Activated CD4-positive, alpha-beta T cell treated with anti-CD3 and anti-CD28 coated beads, Interleukin-2, amount 50 U/mL, for 24 hours (primary cell): ENCODE measurements at places on chromosomes 6 and 20.

GRCh38 chr6:48109944-48110343 lies 1.1 kb downstream of the PTCHD4 start:
- DNase-seq: no peak

- DNase-seq: peak; percentile 40
Observed at GRCh38 chr20:1212607-1213396, 9.5 kb downstream of the C20orf202 start.

GRCh38 chr6:4788953-4789584 lies 12.9 kb downstream of the CDYL start:
- DNase-seq: no peak

DNA sequence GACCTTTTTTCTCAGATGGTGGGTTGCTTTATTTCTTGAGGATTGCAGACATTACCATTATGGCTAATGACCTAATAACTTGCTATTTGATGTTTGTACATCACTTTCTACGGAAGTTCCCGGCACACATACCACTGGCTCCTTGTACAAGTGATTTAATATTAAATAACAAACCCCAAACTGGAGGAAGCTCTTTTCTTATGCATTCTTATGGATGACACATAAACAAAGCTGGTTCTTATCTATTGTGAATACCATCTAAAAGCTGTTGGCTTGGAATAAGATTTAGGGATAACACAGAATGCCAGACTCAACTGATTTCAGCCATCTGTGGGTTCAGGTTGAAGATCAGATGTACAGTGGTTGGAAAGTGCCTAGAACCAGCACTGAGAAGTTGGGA lies 272.6 kb downstream of the TSHZ2 start:
- DNase-seq: no peak

GRCh38 chr20:10619427-10619826 lies 54.4 kb downstream of the JAG1 start:
- DNase-seq: no peak

DNA sequence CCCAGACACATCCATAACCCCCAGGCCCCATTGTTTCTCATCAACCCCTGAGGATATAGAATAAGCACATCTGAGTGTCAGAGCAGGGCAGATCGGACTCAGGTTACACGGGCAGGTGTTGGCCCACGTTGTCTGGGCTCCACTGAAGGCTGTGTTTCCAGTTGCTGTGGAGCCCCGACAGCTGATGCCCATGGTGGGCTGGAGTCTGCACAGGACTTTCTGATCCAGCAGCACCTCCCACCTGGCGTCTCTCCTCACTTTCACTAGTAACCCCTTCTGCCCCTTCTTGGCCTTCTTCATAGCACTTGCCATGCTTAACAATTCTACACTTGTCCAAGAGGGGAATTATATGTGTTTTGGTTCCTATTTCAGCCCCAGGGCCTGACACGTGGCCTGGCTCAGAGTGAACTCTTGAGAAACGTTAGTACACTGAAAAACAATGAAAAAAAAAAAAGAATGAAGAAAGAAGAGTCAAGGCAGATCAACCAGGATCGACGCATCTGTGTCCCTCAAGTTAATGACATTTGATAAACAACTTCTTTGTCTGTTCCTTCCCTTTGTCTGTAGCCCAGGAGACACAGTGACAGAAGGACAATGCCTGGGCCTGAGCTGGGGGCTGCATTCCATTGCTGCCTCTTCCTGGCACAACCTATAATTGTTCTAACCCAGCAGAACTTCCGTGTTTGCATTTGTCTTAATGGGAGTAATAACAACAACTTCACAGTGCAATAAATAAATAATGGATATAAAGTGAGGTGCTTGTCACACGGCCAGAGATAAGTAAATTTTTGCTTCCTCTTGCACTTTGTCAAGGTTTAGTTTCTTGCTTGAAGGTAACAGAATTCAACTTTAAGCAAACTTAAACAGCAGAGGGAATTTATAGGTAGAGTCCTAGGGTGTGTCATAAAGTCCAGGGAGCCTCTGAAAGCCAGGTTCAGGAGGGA lies 224.2 kb upstream of the SSTR4 start:
- DNase-seq: no peak

DNA sequence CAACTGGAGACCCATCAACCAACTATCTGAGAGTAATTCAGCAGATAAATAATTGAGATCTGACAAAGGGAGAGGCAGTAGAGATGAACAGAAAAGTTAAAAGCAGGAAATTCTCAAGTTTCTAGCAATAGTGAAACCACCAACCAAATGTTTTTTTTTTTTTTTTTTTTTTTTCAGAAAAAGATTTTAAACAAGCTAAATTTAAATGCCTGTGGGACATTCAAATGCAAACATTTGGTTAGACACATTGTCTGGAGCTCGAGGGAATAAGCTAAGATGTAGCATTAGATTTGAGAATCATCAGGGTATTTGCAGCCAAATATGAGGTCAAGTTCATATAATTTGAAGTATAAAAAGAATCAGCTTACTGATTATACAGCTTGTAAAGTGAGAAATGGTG lies 16.4 kb downstream of the RANBP9 start:
- DNase-seq: no peak

DNA sequence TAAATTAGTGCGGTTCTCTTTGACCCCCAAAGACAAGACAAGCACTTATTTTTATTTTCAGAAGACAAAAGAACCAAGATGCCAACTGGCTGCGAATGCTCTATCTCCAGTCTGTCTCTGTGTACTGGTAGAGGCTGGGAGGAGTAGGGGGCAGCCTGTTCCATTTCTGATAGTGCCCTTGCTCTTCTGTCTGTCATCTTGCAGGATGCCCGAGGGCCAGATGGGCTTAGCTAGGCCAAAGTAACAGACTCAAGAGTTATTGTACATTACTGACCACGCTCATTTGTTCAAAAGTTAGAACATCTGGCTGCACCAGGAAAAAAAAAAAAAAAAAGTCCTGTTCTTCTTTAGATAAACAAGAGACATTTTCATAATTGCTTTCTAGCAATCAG lies 198.1 kb upstream of the UST start:
- no peak for DNase-seq

DNA sequence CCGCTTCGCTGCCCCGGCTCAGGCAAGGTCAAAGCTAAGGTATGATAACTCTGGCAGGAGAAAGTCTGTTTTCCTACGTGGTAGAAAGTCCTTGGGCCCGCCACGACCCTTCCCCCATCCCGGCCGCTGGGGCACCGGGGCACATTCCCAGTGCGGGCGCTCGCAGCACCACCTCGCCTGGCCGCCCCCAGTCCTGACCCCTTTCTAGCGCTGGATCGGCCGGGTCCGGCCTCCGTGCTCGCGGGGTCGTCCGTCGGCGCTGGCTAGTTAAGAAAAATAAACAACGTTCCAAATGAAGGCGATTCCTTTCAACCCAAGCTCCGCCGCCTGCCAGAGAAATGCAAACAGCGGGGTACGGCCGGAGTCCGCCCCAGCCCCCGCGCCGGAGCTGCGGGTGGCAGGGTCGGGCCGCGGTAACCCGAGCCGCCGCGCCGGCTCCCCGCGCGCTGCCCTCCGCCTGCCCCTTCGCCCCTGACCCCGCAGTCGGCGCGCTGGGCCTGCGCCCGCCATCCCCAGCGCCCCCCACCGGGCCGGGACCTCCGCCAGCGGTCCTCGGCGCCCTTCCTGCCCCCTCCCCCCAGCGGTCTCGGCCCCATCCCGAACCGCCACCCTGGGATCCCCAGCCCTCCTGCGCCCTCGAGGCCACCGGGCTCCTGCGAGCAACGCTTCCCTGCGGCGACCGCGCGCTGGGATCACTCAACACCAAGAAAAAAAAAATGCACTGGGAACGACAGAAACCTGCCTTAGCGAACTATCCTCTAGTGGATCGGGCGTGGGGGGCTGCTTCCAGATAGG lies 37.6 kb downstream of the NCR2 start:
- DNase-seq: no peak

GRCh38 chr6:45558858-45559257 lies 181.1 kb upstream of the SUPT3H start:
- no peak for DNase-seq

DNA sequence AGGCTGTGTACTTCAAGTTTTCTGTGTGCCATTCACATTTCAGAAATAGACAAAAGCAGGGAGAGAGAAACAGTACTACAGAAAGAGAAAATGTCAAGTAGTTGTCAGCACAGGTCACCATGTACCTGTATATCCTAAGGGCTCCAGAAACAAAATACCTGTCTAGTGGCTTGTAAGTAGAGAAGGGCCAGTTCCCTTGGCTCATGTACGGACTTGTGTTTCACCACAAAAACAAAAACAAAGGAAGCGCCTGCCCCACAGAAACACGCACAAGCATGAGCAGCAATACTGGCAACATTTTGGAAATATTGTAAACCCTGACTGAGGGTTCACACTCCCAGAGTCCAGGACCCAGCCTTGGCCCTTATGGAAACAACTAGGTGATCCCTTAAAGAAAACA lies 44.3 kb downstream of the CNKSR3 start:
- DNase-seq: no peak

DNA sequence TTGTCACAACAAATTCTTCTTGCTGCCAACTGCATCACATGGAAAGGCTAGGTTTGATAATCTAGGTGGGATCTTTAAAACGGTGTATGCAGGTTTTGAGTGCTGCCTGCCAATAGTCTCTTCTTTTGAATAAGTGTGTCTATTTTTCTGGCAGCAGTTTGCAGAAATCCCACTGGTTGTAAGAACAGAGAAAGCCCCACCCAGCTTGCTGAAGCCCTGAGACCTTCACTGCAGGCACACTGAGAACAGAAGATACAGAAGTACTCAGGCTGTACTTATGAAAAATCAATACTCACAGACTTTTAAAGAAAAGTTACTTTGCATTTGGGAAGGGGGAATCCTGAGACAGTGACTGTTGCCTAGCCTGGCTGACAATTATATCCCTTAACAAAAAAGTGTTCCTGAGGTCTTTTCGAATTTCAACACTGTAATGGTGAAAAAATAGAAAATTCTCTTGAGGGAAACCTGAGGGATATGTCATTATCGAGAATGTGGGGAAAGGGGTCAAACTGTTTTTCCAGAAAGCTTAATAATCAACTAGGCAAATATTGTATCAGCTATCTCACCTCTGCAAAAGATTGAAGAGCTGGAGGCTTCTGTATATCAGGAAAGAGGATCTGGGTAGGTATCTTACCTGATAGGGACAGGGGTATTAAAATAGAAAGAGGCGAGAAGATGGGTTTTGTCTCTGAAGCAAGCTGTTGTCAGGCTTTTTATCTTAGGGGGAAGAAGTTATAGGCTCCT lies 199.9 kb downstream of the LRFN2 start:
- no peak for DNase-seq

- DNase-seq: no peak
Observed at GRCh38 chr6:124793398-124793797, 168.8 kb upstream of the RNF217 start.

DNA sequence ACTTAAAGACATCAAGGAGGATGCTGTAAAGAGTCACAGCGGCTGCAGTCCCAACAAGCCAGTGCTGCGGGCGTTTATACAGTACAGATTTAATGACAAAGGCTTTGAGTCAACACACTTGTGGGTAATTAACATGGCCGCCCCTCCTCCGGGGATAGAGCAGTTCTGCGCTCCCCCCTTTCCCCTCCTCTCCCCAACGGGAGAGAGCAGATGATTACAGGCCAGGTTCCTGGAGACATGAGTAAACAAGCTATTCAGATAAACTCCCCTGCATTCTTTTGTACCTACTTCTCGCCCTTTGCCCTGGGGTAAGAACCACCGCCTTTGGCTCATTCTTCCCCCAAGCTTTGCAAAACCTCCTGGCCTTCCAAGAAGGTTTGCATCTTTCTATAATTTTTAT lies 23.6 kb upstream of the FABP7 start:
- DNase-seq: no peak

DNA sequence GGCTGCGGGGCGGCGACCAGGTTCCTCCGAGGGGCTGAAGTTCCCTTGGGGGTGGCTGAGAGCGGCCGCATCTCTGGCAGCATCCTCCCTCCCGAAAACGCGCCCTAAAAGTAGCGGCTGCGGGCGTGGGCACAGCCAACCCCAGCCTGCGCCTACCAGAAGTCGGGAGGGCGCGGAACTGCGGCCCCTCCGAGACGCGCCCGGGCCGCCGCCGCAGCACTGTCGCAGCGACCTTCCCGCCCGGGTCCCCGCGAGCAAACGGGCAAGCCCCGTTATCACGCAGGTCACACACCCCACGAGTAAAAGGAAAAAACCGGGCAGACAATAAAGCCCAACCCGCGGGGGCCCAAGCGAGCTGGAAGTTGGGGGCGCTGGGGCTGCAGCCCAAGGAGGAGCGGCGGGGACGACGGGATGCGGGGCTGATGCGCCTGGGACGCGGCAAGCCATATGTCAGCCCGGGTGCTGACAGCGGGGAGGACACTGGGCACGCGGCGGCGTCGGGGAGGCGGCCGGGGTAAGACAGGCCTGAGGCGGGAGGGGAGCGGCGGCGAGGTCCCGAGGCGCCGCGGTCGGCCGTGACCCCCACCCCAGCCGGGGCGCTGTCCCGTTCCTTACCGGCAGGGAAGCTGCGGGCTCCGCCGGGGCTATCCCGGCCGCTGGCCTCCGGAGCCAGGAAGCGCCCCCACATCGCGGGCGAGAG lies 659 bp downstream of the CEP85L start:
- no peak for DNase-seq

GRCh38 chr20:32035426-32035779 lies 16.6 kb upstream of the HCK start:
- no peak for DNase-seq
